ENCODE measurements at places on chromosomes 12 and 14. TPM values are rescaled to one million over a fixed set of nuclear protein-coding genes. Genes with fewer than 3 reads are reported as not detected.

GRCh38 chr14:91723501-91723900, 8.4 kb downstream of the CATSPERB start:
- H3K4me1 ChIP-seq, result no peaks in the 10 kb centered on the region
- no peaks in the 10 kb centered on the region for H3K27me3 ChIP-seq
- no peak overlapping the region for H3K4me3 ChIP-seq
- no peak overlapping the region for H3K27ac ChIP-seq
- DNase-seq, result no peak

- no peak overlapping the region for H3K4me3 ChIP-seq
- no peaks in the 10 kb centered on the region for H3K36me3 ChIP-seq
- H3K27ac ChIP-seq, result no peak overlapping the region
- no peaks in the 10 kb centered on the region for H3K27me3 ChIP-seq
- no peak for DNase-seq
- no peaks in the 10 kb centered on the region for H3K4me1 ChIP-seq
Observed at GRCh38 chr14:96126339-96126782, 78.3 kb upstream of the BDKRB2 start.

- no peak for DNase-seq
- H3K4me3 ChIP-seq, result no peak overlapping the region
- no peak overlapping the region for H3K27ac ChIP-seq
- peaks cover 12% of the 10 kb centered on the region for H3K36me3 ChIP-seq
- peaks cover 26% of the 10 kb centered on the region for H3K4me1 ChIP-seq
Observed at GRCh38 chr12:95614390-95614982, 63.2 kb upstream of the USP44 start.

The GPX2 gene
- 260 TPM for total RNA-seq

GRCh38 chr12:29707846-29708245, 75.9 kb downstream of the TMTC1 start:
- no peak overlapping the region for H3K27ac ChIP-seq
- peaks cover 32% of the 10 kb centered on the region for H3K27me3 ChIP-seq

DNA sequence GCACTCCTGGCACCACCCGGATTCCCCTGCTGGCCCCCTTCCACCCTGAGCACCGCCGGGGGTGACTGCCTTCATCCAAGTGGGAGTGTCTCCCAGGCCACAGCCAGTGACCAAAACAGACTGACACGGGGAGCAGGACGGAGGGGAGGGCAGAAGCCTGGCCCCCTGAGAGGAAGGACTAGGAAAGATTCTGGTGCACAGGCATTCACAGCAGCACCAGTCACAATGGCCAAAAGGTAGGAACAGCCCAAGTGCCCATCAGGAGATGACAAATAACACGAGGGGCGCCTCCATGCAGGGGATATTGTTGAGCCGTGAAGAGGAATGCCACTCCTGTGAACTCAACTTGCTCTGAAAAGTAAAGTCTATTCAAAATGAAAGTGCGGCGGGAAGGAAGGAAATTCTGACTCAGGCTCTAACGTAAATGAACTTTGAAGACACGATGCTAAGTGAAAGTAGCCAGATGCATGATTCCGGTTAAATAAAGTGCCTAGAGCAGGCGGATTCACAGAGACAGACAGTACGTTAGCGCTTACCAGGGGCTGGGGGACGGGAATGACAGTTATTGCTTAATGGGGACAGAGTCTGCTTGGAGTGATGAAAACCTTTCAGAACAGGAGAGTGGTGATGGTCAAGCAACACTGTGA, 146.1 kb upstream of the NCOR2 start:
- no peaks in the 10 kb centered on the region for H3K27me3 ChIP-seq
- no peak for DNase-seq
- H3K27ac ChIP-seq, result peak overlapping the region; percentile 97
- peaks cover 36% of the 10 kb centered on the region for H3K4me1 ChIP-seq

- no peaks in the 10 kb centered on the region for H3K4me1 ChIP-seq
- DNase-seq, result no peak
- no peaks in the 10 kb centered on the region for H3K36me3 ChIP-seq
- H3K27ac ChIP-seq, result no peak overlapping the region
Observed at GRCh38 chr14:85565862-85566296, 35.9 kb downstream of the FLRT2 start.

The PLEKHG7 gene
- 2.5 TPM for total RNA-seq

DNA sequence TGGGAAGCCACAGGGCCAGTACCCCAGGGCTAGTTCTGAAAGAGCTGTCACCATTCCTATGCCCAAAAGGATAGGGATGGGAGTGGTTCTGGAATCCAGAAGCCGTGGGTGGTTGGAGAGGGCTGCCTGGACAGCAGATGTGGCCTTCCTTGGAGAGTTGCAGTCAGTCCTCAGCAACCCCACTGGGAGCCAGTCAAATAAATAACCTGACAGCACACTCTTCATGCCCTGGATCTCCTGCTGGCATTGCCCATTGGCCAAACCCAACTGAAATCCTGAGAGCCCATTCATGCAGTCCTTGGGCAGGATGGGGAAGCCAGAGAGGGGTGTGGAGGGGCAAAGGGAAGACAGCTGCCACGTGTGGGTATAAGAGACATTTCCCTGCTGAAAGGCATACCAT, 128.2 kb downstream of the PTPN11 start:
- H3K27me3 ChIP-seq, result peaks cover 89% of the 10 kb centered on the region
- no peak overlapping the region for H3K4me3 ChIP-seq
- DNase-seq, result no peak
- peaks cover 3% of the 10 kb centered on the region for H3K4me1 ChIP-seq
- no peak overlapping the region for H3K27ac ChIP-seq
- H3K36me3 ChIP-seq, result no peaks in the 10 kb centered on the region

DNA sequence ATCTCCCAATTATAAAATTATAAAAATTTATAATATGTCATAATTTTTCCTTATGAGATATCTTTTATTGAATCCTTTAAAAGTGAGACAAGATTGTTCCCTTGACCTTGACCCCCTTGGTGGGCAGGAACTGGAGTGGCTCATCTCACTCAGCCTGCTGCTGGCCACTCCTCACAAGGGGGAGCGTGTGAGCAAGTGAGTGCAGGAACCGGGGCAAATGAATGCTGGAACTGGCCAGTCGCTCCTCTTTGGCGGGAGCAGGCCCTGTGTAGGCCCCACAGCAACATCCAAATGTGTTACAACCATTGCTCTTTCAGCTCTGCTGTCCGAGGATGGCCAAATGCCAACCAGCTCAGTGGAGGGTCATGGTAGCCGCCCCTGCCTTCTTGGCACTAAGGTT, 178.8 kb downstream of the ETNK1 start:
- H3K27ac ChIP-seq, result no peak overlapping the region
- DNase-seq, result no peak
- H3K4me1 ChIP-seq, result no peaks in the 10 kb centered on the region
- no peaks in the 10 kb centered on the region for H3K36me3 ChIP-seq
- H3K27me3 ChIP-seq, result no peaks in the 10 kb centered on the region
- no peak overlapping the region for H3K4me3 ChIP-seq

DNA sequence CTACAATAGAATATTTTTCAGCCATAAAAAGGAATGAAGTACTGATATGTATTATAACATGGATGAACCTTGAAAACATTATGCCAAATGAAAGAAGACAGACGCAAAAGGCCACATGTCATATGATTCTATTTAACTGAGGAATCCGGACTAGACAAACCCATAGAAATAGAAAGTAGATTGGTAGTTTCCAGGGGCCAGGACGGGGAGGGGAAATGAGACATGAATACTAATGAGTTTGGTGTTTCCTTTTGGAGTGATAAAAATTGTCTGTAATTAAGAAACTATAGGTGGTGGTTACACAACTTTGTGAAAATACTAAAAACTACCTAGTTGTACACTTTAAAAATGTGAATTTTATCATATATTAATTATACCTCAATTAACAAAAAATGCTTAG, 247.6 kb downstream of the BCAT1 start:
- no peak overlapping the region for H3K27ac ChIP-seq
- H3K36me3 ChIP-seq, result no peaks in the 10 kb centered on the region
- DNase-seq, result no peak
- no peak overlapping the region for H3K4me3 ChIP-seq
- peaks cover 9% of the 10 kb centered on the region for H3K27me3 ChIP-seq
- H3K4me1 ChIP-seq, result no peaks in the 10 kb centered on the region

GRCh38 chr12:11853126-11853525, 203.7 kb downstream of the ETV6 start:
- no peak overlapping the region for H3K4me3 ChIP-seq
- no peak for DNase-seq
- no peaks in the 10 kb centered on the region for H3K27me3 ChIP-seq
- peaks cover 24% of the 10 kb centered on the region for H3K36me3 ChIP-seq
- H3K27ac ChIP-seq, result peak overlapping the region; percentile 56

DNA sequence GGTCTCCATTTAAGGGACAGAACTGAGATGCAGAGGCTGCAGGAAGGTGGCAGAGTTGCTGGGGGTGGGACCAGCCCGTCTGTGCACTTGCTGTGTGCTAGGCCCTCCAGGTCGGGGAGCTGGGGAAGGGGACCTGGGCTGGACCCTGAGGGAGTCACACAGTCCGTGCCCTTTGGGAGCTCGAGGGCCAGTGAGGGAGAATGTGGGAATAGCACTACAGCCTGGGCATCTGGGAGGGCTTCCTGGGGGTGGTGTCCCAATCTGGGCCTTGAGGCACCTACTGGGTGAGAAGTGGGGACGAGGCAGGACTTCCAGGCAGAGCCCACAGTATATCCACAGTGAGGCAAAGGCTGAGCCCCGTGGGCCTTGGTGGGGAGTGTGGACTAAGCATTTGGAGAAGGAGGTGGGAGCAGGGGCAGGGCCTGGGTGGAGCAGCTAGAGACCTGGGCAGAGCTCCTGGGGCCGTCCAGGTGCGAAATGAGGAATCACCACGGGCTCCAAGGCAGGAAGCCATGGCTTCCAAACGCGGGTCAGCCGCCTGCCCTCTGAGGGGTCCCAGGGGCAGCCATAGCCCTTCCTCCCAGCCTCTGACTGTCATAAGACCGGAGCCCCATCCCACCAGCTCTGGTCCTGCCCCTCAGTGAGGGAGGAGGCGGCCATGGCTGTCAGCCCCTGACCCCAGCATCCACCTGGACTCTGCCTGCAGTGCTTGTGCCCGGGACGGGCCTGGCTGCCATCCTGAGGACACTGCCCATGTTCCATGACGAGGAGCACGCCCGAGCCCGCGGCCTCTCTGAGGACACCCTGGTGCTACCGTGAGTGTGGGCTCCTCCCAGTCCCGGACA, 6.6 kb downstream of the ASPG start:
- peaks cover 8% of the 10 kb centered on the region for H3K4me1 ChIP-seq
- no peak for DNase-seq
- peaks cover 30% of the 10 kb centered on the region for H3K27me3 ChIP-seq

The CELA1 gene
- total RNA-seq, result not detected

The TESPA1 gene
- not detected for total RNA-seq

GRCh38 chr14:70919774-70920173, 12.5 kb downstream of the PCNX1 start:
- H3K4me3 ChIP-seq, result no peak overlapping the region
- no peak for DNase-seq
- H3K27me3 ChIP-seq, result no peaks in the 10 kb centered on the region

- H3K27ac ChIP-seq, result no peak overlapping the region
- no peak for DNase-seq
- H3K36me3 ChIP-seq, result no peaks in the 10 kb centered on the region
- H3K4me1 ChIP-seq, result peaks cover 9% of the 10 kb centered on the region
Observed at GRCh38 chr14:94181835-94182234, 7.7 kb downstream of the PPP4R4 start.

DNA sequence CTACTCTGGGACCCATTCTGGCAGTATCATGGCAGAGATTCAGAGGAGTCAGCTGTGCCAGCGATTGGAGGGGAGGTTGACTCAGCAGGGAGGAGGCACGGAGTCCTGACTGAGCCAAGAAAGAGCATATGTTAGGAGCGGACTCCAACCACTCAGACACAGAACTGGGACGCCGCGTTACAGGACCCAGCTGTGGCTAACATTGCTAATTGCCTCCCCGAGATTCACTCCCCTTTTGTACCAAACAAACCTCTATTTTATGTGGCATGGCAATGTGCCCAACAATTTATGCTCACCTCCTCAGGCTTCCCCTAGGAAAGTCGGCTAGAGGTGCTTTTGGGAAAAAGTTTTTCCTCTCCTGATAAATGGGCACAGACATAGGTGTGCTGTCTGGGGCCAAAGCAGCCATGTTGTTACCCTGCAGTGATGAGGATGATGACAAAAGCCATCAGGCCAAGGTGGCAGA, 15.2 kb upstream of the CLIP1 start:
- no peaks in the 10 kb centered on the region for H3K36me3 ChIP-seq
- no peak overlapping the region for H3K27ac ChIP-seq

GRCh38 chr12:54148560-54149429, 40.0 kb downstream of the SMUG1 start:
- H3K4me1 ChIP-seq, result no peaks in the 10 kb centered on the region
- no peak overlapping the region for H3K4me3 ChIP-seq
- no peak overlapping the region for H3K27ac ChIP-seq
- DNase-seq, result no peak
- no peaks in the 10 kb centered on the region for H3K36me3 ChIP-seq

- H3K27ac ChIP-seq, result no peak overlapping the region
- DNase-seq, result peak; percentile 21
- no peaks in the 10 kb centered on the region for H3K36me3 ChIP-seq
- no peaks in the 10 kb centered on the region for H3K4me1 ChIP-seq
Observed at GRCh38 chr12:105860561-105861207, 278.1 kb downstream of the NUAK1 start.

DNA sequence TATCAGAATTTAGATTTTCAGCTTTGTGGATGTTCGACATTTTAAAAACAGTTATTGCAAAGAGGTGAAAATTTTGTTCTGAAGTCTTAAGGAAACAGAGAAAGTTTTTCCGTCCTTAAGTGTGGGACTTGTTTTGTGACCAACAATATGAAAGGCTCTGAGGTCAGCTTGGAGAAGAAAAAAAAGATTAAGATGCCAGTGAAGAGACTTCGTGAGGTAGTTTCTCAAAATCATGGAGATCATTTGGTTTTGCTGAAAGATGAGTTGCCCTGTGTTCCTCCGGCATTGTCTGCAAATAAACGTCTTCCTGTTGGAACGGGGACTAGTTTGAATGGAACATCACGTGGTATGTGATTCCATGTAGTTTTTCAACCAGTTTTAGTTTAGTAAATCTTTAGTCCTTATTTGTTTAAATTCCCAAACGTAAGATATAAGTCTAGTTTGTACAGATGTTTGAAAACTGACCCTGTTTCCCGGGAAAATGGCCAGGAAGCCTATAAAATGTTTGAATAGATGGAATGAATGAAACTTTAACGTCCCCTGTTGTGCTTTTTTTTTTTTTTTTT, 682 bp downstream of the KIAA0586 start:
- peak overlapping the region; percentile 99 for H3K27ac ChIP-seq

The STON2 gene
- 39.3 TPM for total RNA-seq

The NRIP2 gene
- total RNA-seq, result not detected

The DCAF4 gene
- total RNA-seq, result 21.6 TPM

- H3K27ac ChIP-seq, result no peak overlapping the region
- H3K4me3 ChIP-seq, result no peak overlapping the region
- peak; percentile 69 for DNase-seq
- peaks cover 100% of the 10 kb centered on the region for H3K27me3 ChIP-seq
Observed at GRCh38 chr14:77133720-77134338, 7.8 kb downstream of the ZDHHC22 start.

The CACNA2D4 gene
- 0.86 TPM for total RNA-seq

DNA sequence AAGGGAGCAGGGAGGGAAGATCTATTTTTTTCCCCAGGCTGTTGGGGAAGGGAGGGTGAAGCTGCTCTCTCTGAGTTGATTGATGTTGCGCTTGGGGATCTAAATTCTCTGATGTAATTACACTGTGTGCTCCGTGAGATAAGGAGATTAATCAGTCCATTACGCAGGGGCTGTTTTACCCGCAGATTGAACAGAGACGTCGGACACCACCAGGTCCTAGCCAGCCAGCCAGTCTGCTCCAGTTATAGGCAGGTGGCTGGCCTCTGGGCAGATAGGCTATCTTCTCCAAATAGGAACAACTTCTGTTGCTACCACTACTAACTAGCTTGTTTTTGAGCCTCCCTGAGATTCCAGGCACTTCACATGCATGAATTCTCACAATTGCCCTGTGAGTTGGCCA, 91.1 kb downstream of the SRRM4 start:
- no peak for DNase-seq
- no peaks in the 10 kb centered on the region for H3K4me1 ChIP-seq
- H3K27me3 ChIP-seq, result peaks cover 29% of the 10 kb centered on the region
- no peak overlapping the region for H3K27ac ChIP-seq
- no peak overlapping the region for H3K4me3 ChIP-seq
- no peaks in the 10 kb centered on the region for H3K36me3 ChIP-seq
